ENCODE measurements at places on chromosomes 16 and 17. TPM values are rescaled to one million over a fixed set of nuclear protein-coding genes. Genes with fewer than 3 reads are reported as not detected.
A peak's percentile ranks its signal among the peaks of the same experiment; 100 is the strongest.

- H3K4me1 ChIP-seq, result peaks cover 4% of the 10 kb centered on the region
- no peak for DNase-seq
- no peak overlapping the region for H3K27ac ChIP-seq
- no peaks in the 10 kb centered on the region for H3K36me3 ChIP-seq
Measured at GRCh38 chr16:27103954-27104353, 37.2 kb downstream of the C16orf82 start.

CSH1 gene
- total RNA-seq, result 9.9 TPM

TAT gene
- total RNA-seq, result not detected

GRCh38 chr16:67542464-67542863 is 13.8 kb downstream of the RIPOR1 start:
- H3K4me1 ChIP-seq, result peaks cover 46% of the 10 kb centered on the region
- no peaks in the 10 kb centered on the region for H3K27me3 ChIP-seq

REXO5 gene
- total RNA-seq, result not detected

- peak within 1 kb of the TSS; percentile 94 for H3K27ac ChIP-seq
- DNase-seq, result peak; percentile 50
- H3K4me1 ChIP-seq, result peaks cover 51% of the 10 kb centered on the region
- H3K27me3 ChIP-seq, result no peaks in the 10 kb centered on the region
- H3K4me3 ChIP-seq, result peak within 1 kb of the TSS; percentile 98
Measured at GRCh38 chr17:7548585-7549400, at the start of gene TNFSF12. TSS of gene TNFSF12 (plus strand) at chr17:7549058. CDS start at chr17:7549154, 96 bp downstream.

DNA sequence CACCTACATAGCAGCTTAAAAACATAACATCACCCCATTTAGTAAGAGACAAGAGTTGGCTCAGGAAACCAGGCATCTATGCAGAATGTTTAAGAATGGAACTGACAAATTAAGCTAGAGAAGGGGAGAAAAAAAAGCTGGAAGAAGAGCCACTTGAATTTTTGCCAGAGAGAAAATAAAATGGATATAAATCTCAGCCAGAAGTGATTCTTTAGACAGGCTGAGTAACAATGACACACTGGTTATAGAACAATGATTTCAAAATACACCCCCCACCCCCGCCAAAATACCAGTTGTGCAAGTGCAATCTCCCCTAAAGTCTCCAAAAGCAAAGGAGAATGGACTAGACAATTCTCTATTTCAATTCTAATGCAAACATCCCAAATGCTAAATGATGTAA is 22.4 kb downstream of the LSM12 start:
- H3K27ac ChIP-seq, result peak overlapping the region; percentile 16
- H3K36me3 ChIP-seq, result peaks cover 2% of the 10 kb centered on the region
- no peaks in the 10 kb centered on the region for H3K27me3 ChIP-seq
- no peak for DNase-seq
- H3K4me3 ChIP-seq, result no peak overlapping the region

DNA sequence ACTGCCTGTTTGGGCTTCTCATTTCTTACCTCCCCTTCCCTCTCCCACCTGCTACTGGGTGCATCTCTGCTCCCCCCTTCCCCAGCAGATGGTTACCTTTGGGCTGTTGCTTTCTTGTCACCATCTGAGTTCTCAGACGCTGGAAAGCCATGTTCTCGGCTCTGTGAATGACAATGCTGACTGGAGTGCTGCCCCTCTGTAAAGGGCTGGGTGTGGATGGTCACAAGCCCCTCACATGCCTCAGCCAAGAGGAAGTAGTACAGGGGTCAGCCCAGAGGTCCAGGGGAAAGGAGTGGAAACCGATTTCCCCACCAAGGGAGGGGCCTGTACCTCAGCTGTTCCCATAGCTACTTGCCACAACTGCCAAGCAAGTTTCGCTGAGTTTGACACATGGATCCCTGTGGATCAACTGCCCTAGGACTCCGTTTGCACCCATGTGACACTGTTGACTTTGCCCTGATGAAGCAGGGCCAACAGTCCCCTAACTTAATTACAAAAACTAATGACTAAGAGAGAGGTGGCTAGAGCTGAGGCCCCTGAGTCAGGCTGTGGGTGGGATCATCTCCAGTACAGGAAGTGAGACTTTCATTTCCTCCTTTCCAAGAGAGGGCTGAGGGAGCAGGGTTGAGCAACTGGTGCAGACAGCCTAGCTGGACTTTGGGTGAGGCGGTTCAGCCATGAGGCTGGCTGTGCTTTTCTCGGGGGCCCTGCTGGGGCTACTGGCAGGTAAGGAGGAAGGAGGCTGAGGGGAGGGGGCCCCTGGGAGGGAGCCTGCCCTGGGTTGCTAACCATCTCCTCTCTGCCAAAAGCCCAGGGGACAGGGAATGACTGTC is at the start of gene CD68:
TSS of gene CD68 (plus strand) at position 638 of the 833 bp plus-strand sequence. CDS start at position 678, 40 bp downstream.
- peaks cover 50% of the 10 kb centered on the region for H3K4me1 ChIP-seq
- DNase-seq, result no peak
- peak within 1 kb of the TSS; percentile 66 for H3K4me3 ChIP-seq

GRCh38 chr17:59093145-59093701 is 13.5 kb downstream of the TRIM37 start:
- H3K4me3 ChIP-seq, result no peak overlapping the region
- peaks cover 12% of the 10 kb centered on the region for H3K4me1 ChIP-seq
- H3K36me3 ChIP-seq, result no peaks in the 10 kb centered on the region
- no peak for DNase-seq

All from T-helper 17 cell (primary cell).